ENCODE measurements at places on chromosomes 11 and 22. TPM values are rescaled to one million over a fixed set of nuclear protein-coding genes. Genes with fewer than 3 reads are reported as not detected.

CNTF gene
- 0.50 TPM for total RNA-seq

UQCR10 gene
- total RNA-seq: 65.5 TPM

DNA sequence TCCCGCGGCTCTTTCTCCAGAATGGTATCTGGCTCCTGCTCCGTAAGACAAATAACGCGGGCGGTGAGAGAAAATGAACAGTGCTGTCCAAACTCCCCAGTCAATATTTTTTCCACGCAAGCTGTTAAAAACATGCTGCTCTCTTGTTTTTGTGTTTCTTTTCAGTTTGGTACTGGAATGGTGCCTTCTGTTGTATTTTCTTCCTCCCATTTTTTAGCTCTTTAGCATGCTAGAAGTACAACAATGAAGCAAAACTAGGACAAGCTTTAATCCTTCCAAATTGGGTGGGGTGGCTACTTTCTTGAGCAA lies 599 bp upstream of the PPP2R1B start:
- no peak for DNase-seq

GRCh38 chr11:130488848-130489584 lies 40.6 kb downstream of the ADAMTS15 start:
- no peak for DNase-seq

- DNase-seq: no peak
These were observed 24.1 kb upstream of the CCDC188 start for GRCh38 chr22:20174785-20175596.

All from left lobe of liver (tissue), 2 donors.